Right lobe of liver (tissue), 6 donors: ENCODE measurements at places on chromosomes 4 and X. TPM values are rescaled to one million over a fixed set of nuclear protein-coding genes. Genes with fewer than 3 reads are reported as not detected.

TLR10 gene
- not detected for total RNA-seq

ADAMTS3 gene
- 0.35 TPM for total RNA-seq

PPP1R2C gene
- total RNA-seq, result not detected

ART3 gene
- total RNA-seq, result not detected

TSPAN6 gene
- total RNA-seq, result 42.1 TPM

LDOC1 gene
- total RNA-seq, result 0.74 TPM

BTK gene
- 1.2 TPM for total RNA-seq

DCAF16 gene
- 4.2 TPM for total RNA-seq
